ENCODE measurements at places on chromosomes 5 and 9.

DNA sequence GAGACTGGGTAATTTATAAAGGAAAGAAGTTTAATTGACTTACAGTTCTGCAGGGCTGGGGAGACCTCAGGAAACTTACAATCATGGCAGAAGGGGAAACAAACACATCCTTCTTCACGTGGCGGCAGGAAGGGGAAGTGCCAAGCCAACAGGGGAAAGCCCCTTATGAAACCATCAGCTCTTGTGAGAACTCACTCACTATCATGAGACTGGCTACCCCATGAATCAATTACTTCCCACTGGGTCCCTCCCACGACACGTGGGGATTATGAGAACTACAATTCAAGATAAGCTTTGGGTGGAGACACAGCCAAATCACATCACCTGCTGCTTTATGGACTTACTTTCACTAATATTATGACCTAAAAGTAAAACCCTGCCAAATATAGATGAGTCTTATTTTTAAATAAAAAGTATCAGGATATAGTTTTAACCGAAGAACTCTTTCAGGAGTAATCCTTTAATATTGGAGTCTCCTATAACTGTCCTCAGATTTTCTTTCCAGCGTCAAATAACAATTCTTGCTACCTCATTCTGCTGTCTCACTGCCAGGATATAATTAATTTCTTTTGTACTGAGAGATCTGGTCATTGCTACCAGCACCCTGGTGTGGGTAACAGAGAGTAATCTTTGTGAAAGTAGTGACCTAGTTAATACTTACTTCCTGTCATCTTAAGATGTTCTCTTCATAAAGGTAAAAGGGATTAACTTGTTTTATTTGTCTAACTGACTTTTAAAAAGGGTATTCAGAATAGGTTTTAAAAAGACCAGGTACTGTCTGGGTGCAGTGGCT lies 68.6 kb downstream of the NLN start:
- no peak for DNase-seq

DNA sequence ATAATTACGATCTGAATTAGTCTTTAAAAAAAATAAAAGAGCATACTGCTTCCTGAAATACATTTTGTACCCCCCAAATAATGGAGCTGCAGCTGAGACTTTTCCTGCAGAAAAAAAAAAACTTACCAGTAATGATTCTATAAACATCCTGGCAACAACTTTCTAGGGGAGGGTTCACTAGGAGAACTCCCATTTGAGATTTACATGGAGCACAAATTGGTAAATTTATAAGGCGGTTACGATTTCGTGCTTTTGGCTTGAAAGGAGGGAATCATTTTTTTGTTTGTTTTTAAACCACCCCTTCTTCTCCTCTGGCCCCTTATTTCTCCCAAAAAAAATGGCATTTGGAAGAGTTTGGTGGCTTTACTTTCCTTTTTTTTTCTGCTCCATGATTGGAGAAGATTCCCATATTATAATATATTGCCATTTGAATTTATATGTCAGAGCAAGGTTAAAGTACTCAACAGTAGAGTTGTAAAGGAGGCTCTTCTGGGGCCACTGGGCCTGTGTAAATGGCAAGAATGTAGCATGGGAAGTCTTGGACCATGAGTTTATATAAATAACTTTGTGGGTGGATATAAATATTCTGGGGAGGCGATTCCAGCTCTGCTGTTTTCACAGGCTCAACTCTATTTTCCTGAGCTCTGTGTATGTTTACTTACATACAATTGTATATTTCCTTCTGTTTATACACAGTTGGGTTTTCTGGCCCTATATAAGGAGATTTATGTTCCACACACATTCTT lies 159.9 kb downstream of the CSNK1G3 start:
- DNase-seq = no peak

DNA sequence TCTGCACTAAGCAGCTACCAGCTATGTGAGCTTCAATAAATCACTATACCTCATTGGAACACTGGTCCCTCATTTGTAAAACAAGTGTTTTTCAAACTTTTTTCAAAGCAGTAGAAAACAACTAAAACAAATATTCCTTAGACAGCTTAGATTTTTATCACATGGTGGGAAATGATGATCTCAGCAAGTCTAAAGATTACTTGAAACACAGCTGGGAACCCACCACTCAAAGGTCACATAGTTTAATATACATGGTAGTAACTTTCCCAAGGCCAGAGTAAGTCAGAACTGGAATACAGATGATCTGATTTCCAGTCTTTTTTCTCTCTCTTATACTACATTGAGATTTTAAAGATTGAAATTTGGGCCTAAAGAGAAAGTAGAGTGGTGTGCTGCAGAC lies 850 bp upstream of the C6 start:
- no peak for DNase-seq

DNA sequence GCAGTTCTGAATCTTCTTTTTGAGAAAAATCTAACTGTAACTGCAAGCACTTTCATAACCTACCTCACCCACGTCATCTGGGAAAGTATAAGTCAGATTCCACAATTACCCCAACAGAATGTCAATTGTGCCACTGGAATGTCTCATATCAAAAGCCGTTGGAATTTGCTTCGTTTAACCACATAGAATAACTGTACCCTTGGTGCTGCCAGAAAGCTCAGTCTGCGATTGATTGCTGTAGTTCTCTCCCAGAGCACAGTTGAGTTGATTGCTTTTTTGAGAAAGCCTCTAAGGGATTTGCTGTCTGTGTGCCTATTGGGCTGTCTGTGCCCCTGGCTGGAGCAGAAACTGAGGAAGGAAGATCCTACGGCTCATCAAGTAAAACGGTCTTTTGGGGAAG lies 583.6 kb downstream of the TMEM38B start:
- no peak for DNase-seq

All from CD4-positive, alpha-beta T cell treated with Interleukin-17A for 4 hours (primary cell).